ENCODE measurements at places on chromosomes 1 and 21. TPM values are rescaled to one million over a fixed set of nuclear protein-coding genes. Genes with fewer than 3 reads are reported as not detected.
A peak's percentile ranks its signal among the peaks of the same experiment; 100 is the strongest.

FHAD1 gene
- 0.52 TPM for total RNA-seq

GBP5 gene
- 0.23 TPM for total RNA-seq

PARP1 gene
- 56.9 TPM for total RNA-seq

CFAP107 gene
- total RNA-seq: 0.13 TPM

ALG6 gene
- total RNA-seq: 13.1 TPM

MYCBP gene
- total RNA-seq: 17.5 TPM

FPGT gene
- total RNA-seq: 6.3 TPM

SLC30A2 gene
- total RNA-seq: 1.8 TPM

DNA sequence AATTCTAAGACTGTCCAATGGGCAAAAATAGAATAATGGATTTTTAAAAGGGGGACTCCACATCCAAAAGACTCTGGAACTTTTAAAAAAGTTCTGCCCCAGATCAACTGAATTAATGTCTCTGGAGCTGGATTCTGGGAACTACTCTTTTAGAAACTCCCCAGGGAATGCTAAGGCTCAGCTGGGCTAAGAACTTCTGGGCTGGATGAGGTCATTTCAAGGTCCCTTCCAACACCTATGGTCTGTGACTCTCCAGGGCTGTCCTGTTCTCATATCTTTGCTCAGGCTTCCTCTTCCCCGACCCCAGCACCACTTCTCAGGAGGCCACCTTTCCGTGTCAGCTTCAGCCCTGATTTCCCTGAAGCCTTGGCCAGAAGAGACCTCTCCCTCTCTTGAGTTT lies 13.5 kb upstream of the PLA2G2C start:
- DNase-seq: no peak

- no peak for DNase-seq
These were observed 17.6 kb downstream of the RNF11 start for GRCh38 chr1:51253691-51254090.

GRCh38 chr1:107442551-107442950 lies 301.7 kb downstream of the NTNG1 start:
- DNase-seq: no peak

GRCh38 chr1:9718006-9718680 lies 66.6 kb downstream of the PIK3CD start:
- DNase-seq: no peak

GRCh38 chr1:172969611-172970010 lies 81.1 kb downstream of the TNFSF18 start:
- DNase-seq: no peak

DNA sequence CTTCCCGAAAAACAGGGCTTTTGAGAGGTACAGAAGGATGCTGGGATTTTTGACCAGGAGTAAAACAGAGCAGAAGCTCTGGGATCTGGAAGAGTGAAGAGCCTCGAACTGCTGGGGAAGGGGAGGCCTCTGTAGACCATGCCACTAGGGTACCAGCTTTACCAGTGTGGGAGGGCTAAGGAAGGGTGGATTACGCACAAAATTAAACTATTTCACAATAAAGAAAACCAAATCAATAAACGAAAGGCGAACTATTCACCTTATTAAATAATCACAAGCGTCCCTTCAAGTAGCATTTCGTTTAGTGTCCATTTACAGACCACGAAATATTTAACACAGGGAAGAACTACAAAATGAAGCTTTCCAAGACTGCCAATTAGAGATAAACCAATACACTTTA lies 723 bp downstream of the CZIB start:
- DNase-seq: no peak

- DNase-seq: peak; percentile 7
These were observed 538.8 kb downstream of the MATN1 start for GRCh38 chr1:30184393-30185141.

DNA sequence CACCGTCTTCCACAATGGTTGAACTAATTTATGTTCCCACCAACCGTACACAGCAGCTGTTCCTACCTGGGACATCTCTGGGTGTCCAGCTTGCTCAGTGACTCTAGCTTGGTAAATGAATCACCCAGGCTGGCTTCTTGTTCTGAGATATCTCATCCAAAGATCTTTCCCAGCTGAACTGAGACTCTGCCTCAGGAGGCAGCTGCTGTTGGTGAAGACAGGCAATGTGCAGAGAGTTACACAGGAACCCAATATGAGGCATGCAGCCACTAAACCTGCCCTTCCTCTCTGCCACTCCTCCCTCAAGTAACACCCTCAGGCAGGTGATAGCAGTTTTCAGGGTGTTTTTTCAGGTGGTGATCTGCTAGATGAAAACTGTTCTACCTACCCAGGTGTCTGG lies 14.0 kb upstream of the FOXO6 start:
- no peak for DNase-seq

GRCh38 chr1:233113009-233113879 lies 162.8 kb downstream of the NTPCR start:
- DNase-seq: peak; percentile 90

- DNase-seq: no peak
These were observed 593.4 kb upstream of the ZP4 start for GRCh38 chr1:238484121-238484520.

Measured in lower leg skin (tissue), 4 donors.